ENCODE measurements at places on chromosomes 2 and 18. TPM values are rescaled to one million over a fixed set of nuclear protein-coding genes. Genes with fewer than 3 reads are reported as not detected.

DNA sequence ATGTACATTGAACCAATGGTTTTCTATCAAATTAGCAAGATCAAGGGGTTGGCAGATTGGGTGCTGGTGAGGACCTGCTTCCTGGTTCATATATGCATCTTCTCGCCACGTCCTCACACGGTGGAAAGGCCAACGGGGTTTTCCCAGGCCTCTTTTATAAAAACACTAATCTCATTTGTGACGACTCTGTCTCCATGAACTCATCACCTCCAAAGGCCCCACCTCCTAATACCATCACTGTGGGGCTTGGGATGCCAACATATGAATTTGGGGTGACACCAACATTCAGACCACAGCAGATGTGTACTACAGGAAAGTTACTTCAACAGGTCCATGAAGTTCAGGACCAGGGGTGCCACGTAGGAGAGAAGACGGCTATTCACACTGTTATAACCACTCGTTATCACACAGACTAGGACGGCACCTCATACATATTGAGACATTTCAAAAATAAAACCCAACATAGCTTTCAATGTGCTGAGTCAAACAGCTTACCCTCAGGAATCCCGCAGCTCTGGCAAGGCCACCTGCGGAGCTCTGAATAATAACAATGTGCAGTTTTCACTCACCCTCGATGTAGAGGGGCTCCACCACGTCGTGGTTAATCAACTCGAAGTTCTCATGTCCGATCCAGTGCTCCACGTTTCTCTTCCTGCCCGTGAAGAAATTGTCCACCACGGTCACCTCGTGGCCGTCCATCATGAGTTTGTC lies 49.3 kb downstream of the UXS1 start:
- peak; percentile 46 for DNase-seq

DNA sequence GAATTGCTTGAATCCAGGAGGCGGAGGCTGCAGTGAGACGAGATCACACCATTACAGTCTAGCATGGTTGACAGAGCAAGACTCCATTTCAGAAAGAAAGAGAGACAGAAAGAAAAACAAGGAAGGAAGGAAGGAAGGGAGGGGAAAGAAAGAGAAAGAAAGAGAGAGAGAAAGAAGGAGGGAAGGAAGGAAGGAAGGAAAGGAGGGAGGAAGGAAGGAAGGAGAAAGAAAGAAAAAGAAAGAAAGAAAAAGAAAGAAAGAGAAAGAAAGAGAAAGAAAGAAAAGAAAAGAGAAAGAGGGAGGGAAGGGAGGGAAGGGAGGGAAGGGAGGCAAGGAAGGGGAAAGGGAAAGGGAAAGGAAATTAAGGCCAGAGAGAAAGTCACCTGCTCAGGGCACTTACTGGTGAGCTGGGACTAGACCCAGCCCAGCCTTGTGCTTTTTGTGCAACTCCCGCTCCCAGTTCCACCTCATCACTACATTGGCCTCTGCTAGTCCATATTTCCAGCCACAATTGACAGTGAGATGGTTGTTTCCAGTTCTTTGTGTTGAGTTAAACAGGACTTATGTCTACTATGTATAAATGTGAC lies 35.7 kb downstream of the MOGAT1 start:
- DNase-seq, result no peak

The HOXD3 gene
- not detected for total RNA-seq

DNA sequence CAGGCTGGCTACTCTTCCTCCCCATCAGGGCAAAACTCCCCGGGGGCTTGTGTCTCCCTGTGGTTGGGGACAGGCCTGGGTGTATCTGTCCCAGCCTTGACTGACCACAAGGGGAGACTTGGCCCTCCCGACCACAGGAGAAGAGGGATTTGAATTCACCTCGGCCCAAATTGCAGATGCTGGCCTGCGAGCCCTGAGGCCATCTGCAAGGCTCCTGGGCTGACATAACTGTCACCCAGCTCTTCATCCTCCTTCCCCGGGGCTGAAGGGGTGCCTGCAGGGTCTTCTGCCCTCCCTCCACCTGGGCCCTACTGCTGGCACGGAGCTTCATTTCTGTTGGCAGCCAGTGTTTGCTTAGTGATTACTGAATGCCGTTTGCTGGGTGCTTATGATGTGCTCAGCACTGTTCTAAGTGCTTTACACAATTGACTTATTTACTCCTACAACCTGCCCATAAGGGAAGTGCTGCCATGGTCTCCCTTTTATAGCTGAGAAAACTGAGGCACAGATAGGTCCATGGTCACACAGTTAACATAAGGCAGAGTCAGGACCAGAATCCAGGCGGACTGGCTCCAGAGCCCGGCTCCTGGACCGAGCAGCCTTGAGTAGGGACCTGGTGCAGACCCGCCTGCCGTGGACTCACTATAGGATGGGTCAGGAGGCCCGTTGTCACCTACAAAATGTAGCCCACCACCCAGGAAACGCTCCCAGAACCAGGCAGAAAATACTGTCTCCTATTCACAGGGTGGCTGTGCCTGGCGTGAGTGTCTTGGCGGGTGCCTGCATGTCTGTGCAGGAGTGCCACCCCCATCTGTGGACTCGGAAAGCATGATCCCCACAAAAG lies 18.9 kb downstream of the STEAP3 start:
- no peak for DNase-seq

- DNase-seq, result no peak
These were observed 83.5 kb downstream of the POLE4 start for GRCh38 chr2:75041731-75042600.

DNA sequence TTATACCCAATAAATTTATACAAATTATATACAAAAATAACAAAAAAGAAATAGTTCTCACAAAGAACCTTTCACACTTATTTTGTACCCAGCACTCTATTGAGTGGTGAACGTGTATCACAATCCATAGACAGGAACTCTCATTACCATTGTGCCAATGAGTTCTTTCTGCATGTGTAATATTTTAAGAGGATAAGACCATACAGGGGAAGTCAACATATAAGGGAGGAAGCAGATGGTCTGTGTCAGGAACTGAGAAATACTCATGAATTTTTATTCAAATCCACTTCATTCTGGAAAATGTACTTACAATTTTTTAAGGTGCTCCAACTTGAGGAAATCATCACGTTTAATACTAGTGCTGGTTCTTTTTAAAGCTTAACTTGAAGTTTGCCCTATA lies 27.1 kb upstream of the ELOA2 start:
- DNase-seq, result no peak

- DNase-seq, result peak; percentile 53
These were observed 654 bp upstream of the ASB1 start for GRCh38 chr2:238425979-238426567.

DNA sequence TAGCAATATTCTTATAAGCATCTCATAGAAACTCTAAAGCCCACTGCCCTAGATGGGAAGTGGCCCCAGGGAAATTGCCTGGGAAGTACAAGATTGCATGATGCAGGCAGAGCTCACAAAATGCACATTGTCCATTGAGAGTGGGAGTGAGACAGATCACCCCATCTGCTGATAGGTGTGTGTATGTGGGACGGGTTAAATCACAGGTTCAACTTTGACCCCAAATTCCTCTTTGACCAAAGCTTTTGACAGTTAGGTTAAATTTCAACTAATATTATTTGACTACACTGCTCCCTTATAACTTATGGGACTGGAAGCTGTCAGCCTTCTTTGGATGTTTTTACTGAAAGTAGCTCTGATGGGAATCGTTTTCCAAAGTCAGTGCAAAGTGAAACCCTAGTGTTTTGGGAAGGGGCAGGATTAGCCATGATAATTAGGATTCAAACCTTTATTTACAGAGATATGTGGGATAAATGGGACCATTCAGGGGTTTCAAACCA lies 11.4 kb upstream of the FABP1 start:
- no peak for DNase-seq

DNA sequence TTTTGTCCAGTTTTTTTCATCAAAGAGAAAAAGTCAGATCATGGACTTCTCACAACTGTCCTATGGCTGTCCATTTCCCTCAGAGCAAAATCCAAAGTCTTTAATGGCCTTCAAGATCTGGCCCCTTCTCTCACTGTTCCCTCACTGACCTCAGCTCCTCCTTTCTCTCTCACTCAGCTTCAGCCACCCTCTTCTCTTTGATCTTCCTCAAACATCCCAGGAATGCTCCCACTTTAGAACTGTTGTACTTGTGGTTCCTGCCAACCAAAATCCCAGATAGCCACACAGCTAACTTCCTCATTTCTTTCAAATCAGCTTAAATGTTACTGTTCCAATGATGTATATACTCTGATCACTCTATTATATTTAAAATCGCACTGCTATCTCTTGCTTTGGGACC lies 82.9 kb downstream of the NUP35 start:
- no peak for DNase-seq

The SEMA4F gene
- 11.0 TPM for total RNA-seq

Measured in naive thymus-derived CD4-positive, alpha-beta T cell (primary cell).